ENCODE measurements at places on chromosomes 4 and X. TPM values are rescaled to one million over a fixed set of nuclear protein-coding genes. Genes with fewer than 3 reads are reported as not detected.
A peak's percentile ranks its signal among the peaks of the same experiment; 100 is the strongest.

- no peaks in the 10 kb centered on the region for H3K36me3 ChIP-seq
- no peak overlapping the region for H3K27ac ChIP-seq
- H3K4me1 ChIP-seq, result no peaks in the 10 kb centered on the region
- H3K4me3 ChIP-seq, result no peak overlapping the region
- no peaks in the 10 kb centered on the region for H3K27me3 ChIP-seq
- no peak for DNase-seq
These were observed 88.8 kb downstream of the FMR1NB start for GRCh38 chrX:148069759-148070503.

DNA sequence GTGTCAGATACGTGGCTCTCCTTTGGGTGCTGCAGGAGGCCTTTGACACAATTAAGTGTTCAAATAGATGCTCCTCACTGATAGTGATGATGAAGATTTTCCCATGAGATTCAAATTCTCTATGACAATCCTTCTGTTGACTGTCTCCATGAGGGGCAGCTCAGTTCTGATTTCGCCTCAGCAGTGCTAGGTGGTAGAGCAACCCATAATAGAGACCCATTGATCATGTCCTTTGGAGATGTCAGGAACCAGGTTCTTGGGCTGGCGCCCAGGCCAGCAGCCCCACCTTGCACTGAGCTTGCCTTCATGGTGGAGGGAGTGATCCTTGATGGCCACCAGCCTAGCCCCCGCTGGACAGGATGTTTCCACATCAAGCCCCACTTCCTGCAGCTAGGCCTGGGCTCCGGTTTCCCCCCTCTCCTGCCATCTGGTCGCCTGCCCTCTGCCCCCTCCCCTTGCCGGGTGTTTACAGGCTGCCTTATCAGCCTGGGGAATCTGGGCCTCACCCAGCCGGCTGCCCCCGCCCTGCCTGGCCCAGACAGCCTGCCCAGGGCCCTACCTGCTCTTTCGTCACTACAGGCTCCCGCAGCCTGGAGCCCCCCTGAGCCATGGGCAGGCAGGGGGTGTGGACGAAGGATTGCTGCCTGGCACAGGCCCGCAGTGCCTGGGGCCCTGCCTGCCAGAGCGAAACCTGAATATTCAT lies 12.6 kb downstream of the ELF4 start:
- no peak overlapping the region for H3K4me3 ChIP-seq
- H3K27me3 ChIP-seq, result no peaks in the 10 kb centered on the region
- H3K4me1 ChIP-seq, result peaks cover 19% of the 10 kb centered on the region
- H3K36me3 ChIP-seq, result no peaks in the 10 kb centered on the region
- peak; percentile 87 for DNase-seq

- no peak for DNase-seq
- H3K36me3 ChIP-seq, result no peaks in the 10 kb centered on the region
- peaks cover under 1% of the 10 kb centered on the region for H3K4me1 ChIP-seq
- no peak overlapping the region for H3K4me3 ChIP-seq
- H3K27me3 ChIP-seq, result peaks cover 27% of the 10 kb centered on the region
- no peak overlapping the region for H3K27ac ChIP-seq
These were observed 16.3 kb downstream of the ARX start for GRCh38 chrX:24999511-24999910.

TDO2 gene
- not detected for total RNA-seq

COL25A1 gene
- total RNA-seq, result not detected

AMBN gene
- total RNA-seq, result not detected

- H3K27ac ChIP-seq, result no peak overlapping the region
- no peak overlapping the region for H3K4me3 ChIP-seq
- H3K27me3 ChIP-seq, result peaks cover 11% of the 10 kb centered on the region
- H3K4me1 ChIP-seq, result no peaks in the 10 kb centered on the region
- DNase-seq, result no peak
- no peaks in the 10 kb centered on the region for H3K36me3 ChIP-seq
These were observed 98.4 kb downstream of the WFS1 start for GRCh38 chr4:6368096-6368495.

- H3K4me1 ChIP-seq, result no peaks in the 10 kb centered on the region
- no peaks in the 10 kb centered on the region for H3K36me3 ChIP-seq
- no peak for DNase-seq
- H3K27ac ChIP-seq, result no peak overlapping the region
These were observed 188.5 kb downstream of the PWWP3B start for GRCh38 chrX:106356580-106356979.

DNA sequence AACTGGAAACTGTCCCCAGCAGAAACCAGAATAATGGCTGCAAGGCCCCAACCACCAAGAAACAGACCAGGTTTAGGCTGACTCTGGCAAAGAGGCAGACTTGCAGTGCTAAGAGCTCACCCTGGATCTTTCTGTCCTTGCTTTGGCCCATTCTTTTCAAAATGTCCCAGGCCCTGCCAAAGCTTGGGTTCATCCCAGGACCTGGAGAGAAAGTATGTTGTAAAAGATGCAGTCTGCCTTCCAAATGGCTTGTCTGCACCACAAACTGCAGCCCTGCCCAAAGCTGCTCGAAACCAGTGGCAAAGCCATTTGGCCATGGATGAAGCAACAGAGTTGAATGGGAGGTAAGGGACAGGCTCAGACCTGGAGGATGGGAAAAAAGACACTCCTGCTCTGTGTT lies 38.0 kb upstream of the LNX1 start:
- no peak overlapping the region for H3K4me3 ChIP-seq
- no peaks in the 10 kb centered on the region for H3K27me3 ChIP-seq

PHOX2B gene
- not detected for total RNA-seq

DNA sequence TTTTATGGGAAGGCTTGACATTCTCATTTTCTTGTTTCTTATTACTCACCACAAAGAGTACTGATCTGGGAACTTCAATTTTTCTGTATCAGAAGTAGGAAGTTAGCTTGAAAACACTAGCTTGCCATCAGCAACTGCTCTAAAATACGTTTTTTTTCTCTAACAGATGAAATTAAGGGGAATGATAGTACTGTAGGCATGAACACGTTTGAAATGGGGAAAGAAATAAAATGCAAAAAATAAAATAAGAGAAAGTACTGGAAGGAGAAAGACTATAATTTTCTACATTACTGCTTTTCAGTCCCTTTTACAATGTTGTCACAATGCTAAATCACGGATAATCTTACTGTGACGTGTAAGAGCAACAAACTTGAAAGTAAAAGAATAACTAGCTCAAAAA lies 1.5 kb downstream of the RADX start:
- peaks cover 6% of the 10 kb centered on the region for H3K4me1 ChIP-seq
- H3K4me3 ChIP-seq, result no peak overlapping the region
- no peak for DNase-seq
- no peak overlapping the region for H3K27ac ChIP-seq
- H3K36me3 ChIP-seq, result no peaks in the 10 kb centered on the region

ADAMTS3 gene
- total RNA-seq, result 0.29 TPM

NAA15 gene
- total RNA-seq, result 43.9 TPM

ZFYVE28 gene
- 8.1 TPM for total RNA-seq

- H3K27ac ChIP-seq, result no peak overlapping the region
- H3K27me3 ChIP-seq, result no peaks in the 10 kb centered on the region
- no peak for DNase-seq
- H3K4me3 ChIP-seq, result no peak overlapping the region
These were observed 836.0 kb downstream of the TRIML1 start for GRCh38 chr4:188975271-188975670.

All from stomach (tissue), 19 donors.